ENCODE measurements at places on chromosomes 7 and 10.

DNA sequence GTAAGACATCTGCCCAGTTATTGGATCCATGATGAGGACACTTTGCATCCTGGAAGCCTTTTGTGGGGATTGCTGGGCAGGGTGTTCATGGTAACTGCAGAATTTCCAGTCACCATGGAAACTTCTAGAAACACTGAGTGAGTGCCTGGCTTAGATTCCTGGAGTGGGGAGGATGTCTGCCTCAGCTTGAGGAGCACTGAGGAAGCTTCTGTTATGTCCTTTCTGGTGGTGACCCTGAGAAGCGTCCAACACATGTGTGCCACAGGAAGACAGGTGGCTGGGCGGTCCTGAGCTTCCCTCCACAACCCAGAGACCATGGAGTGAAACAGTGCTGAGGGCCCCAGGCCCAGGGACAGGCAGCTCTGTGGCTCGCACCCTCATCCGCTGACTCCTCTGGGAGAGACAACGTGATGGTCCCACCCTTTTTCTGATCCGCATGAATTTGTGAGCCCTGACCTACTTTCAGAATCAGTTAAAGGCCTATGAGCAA is 191.8 kb upstream of the CXCL12 start:
- DNase-seq, result peak; percentile 54

DNA sequence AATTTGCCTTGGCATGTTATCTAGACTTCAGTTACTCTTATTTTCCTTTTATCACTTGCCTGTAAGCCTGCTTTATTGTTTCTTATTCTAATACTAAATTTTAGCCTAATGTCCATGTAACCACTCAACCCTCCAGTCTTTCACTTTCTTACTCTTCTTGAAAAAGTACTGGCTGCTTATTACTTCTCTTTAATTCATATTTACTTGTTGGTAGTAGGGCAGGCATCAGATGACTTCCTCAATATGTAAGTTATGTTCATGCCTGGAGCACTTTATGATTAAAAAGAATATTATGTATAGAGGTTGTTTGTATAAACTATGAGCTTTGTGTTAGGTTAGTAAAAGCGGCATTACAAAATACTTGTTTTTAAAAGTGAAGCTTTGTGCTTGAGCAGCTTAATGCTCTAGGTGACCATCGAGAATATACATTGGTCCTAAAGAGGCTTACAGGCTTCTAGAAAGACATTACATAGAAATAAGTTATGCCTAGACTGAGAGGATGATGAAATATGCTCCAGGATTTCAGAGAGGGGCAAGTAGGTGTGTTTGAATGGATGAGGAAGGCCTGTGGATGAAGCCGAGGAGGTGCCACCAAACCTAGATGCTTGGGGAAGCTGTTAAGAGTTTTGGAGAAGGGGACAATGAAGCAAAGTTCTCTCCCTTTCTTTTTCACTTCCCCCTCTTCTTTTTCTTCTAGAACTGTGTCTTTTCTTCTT is 207.1 kb upstream of the HDAC9 start:
- no peak for DNase-seq

- DNase-seq, result peak; percentile 20
Measured at GRCh38 chr7:155000795-155001194, 2.1 kb downstream of the PAXIP1 start.

GRCh38 chr7:17118412-17118811 is 180.0 kb upstream of the AHR start:
- no peak for DNase-seq

DNA sequence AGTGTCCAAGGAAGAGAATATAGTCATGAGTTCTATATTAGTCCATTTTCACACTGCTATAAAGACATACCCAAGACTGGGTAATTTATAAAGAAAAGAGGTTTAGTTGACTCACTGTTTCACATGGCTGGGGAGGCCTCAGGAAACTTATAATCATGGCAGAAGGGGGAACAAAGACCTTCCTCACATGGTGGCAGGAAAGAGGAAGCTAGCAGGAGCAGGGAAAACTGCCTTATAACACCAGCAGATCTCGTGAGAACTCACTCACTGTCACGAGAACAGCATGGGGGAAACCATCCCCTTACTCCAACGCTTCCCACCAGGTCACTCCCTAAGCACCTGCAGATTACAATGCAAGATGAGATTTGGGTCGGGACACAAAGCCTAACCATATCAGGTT is 139.0 kb upstream of the ZNF438 start:
- DNase-seq, result no peak

DNA sequence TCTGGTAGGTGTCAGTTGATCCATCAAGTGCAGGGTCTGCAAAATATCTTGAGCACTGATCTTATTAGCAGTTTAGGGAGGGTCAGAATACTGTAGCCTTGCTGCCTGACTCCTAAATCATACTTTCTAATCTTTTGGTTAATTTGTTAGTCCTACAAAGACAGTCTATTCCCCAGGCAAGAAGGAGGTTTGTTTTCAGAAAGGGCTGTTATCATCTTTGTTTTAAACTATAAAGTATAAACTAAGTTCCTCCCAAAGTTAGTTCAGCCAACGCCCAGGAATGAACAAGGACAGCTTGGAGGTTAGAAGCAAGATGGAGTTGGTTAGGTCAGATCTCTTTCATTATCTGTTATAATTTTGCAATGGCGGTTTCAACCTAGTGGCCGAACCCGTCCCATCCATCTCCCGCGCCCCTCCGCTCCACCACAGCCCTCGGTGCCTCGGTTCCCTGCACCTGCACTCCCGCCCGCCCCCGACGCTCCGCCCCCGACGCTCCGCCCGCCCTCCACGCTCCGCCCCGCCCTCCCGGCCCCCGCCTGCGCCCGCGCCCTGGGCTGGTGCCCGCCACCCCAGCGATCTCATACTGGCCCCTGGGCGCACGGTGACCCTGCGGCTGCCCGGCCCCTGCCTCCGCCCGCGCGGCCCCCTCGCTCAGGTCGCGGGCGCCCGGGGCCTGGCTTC is at the start of gene ADCK2:
TSS of gene ADCK2 (plus strand) at position 564 of the 681 bp plus-strand sequence. CDS start 386 bp downstream, outside the sequence.
- DNase-seq, result peak; percentile 70

- DNase-seq, result no peak
Measured at GRCh38 chr7:65285906-65286864, 87.5 kb upstream of the ZNF92 start.

DNA sequence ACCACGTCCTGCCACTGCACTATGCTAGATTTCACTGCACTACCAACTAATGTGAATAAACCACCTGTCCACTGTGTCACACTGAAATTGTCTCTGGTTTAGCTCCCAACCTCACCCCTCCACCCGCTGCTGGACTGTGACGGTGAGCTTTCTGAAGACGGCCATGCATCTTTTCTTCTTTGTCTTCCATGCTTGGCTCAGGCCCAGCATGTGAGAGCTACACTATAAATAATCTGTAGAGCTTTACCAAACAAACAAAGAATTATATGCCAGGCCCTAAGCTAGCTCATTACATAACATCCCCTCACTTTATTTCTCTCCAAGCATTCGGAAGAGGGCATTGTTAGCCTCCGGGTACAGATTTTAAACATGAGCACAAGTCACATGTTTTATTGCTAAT is 633.2 kb downstream of the TNS3 start:
- no peak for DNase-seq

GRCh38 chr10:35225204-35225603 is 98.6 kb downstream of the CREM start:
- DNase-seq, result peak; percentile 56

DNA sequence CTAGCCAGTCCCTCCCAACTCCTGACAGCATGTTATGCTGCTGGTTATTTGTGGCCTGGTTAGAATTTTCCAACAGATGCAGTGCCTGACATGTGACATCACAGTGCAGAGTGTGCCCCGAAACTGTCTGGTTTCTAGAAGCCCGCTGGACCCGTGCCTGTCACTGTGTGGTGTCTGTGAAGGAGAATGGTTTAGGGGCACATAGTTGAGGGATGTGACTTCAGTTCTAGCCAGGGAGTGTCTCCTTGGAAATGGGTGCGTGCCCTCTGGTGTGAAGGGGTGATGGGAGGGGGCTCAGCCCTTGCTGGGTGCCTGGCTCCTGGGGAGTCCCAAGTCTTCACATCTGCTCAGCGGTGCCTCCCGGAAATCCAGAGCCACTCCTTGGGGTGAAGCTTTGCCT is 303.6 kb downstream of the GLRX3 start:
- no peak for DNase-seq

DNA sequence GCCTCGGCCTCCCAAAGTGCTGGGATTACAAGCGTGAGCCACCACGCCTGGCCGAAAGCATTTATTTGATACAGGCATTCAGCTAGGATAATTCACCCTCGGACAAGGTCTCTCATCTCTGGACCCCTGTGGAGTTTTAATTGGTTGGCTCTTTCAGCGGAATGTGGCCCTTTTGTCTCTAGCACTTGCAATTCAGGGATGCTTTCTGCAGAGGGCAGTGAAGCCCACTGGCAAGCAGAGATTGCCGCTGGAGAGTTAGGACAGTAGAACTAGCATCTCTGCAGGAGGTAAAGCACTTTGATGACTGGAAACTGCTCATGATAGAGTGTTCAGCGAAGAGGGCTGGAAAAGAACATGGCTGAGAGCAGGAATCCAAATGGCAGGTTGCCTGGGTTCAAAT is 62.0 kb downstream of the SUFU start:
- DNase-seq, result no peak

DNA sequence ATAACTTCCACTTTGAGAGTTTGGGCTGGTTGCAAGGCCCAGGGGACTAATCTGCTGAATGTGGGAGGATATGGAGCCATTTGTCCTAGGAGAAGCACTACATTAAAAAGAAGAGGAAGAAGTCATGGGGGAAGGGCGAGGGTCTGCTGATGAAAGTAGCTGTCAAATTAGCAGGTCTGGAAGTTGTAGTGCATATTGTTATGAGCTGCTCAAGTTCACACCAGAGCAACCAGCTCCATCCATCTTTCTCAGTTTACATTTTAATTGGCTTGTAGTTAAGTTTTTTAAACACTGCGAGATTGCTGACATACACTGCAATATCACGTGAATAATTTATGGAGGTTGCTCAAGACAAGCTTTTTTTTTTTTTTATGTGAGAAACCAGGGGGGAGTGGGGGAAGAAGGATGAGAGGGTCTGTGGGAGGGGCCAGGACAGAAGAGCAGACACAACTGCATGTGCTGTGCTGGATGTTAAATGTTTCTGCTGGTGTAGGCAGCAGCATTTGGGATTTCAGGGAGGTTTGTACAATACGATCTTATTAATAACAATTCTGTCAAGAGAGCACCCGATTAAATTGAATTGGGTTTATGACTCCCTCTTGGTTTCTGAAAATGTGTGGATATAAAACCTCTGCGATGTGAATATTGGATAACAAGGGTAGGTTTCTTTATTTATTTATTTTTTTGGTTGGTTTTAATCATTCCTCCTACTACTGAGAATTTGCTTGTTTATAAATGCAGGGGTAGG is 759.0 kb upstream of the GALNT17 start:
- no peak for DNase-seq

GRCh38 chr7:91242097-91242844 is 22.0 kb upstream of the FZD1 start:
- no peak for DNase-seq

DNA sequence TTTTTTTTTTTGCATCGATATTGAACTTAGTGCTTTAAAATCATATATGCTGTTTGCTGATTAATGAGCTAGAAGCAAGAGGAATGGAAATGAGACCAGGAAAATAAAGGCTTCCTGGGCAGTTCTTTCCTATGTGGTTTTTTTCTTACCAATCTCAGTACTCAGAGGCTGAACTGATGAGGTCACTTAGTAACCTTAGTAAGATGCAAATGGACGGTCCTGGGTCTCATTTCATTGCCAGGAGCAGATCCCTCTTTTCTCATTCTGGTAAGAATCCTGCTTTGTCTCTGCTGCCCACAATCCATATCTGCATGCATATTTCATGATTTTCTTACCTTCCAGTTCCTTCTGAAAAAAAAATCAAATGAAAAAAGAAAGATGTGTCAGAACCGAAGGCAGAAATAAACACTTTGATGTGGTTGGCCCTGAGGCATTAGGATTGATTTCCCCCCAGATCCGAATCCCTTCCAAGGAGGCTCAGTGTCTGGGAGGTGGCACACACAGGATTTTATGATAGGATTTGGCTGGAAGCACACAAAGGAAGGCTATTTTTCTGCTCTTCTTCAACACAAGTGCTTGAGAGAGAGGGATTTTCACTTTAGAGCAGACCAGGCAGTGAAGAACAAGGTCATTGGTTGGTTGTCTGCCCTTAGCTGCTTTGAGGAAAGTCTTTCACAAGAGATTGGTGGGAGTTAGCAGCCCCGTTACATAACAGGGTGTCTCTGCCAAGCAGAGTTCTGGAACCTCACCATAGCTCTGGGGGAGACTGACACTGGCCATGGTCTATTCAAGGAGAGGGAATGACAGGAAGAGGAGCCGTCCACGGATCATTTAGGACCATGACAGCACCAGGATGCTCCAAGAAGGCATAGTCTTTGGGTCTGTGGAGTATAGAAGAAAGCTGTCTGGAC is 150.0 kb downstream of the CAMK1D start:
- DNase-seq, result no peak

GRCh38 chr7:123028339-123028738 is 32.8 kb upstream of the TAS2R16 start:
- no peak for DNase-seq
